ENCODE measurements at places on chromosomes 2 and 18. TPM values are rescaled to one million over a fixed set of nuclear protein-coding genes. Genes with fewer than 3 reads are reported as not detected.

DNA sequence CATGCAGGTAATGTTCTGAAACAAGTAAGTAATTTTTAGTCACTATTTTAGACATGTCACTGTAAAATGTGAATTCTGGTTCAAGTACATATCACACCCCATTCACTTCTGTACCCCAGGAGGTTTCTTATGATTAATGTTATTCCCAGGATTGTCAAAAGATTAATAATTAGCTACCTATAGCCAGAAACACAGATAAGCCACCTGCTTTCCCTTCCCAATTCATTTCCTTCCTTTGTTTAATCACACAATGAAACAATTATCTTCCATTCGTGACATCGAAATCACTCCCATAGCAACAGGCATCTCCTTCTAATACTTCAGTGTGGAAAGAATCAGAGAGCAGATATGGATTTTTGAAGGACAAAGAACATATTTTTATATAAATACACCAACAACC lies 1650.3 kb upstream of the CELF4 start:
- no peaks in the 10 kb centered on the region for H3K27me3 ChIP-seq
- H3K4me1 ChIP-seq, result no peaks in the 10 kb centered on the region

- no peak for DNase-seq
- H3K27ac ChIP-seq, result peak overlapping the region; percentile 29
- peak overlapping the region; percentile 44 for H3K4me3 ChIP-seq
- H3K27me3 ChIP-seq, result no peaks in the 10 kb centered on the region
- peaks cover 38% of the 10 kb centered on the region for H3K4me1 ChIP-seq
Observed at GRCh38 chr2:161138429-161138828, 21.8 kb upstream of the TANK start.

GRCh38 chr2:178333851-178334250 lies 117.1 kb downstream of the PRKRA start:
- H3K27ac ChIP-seq, result no peak overlapping the region
- H3K36me3 ChIP-seq, result no peaks in the 10 kb centered on the region
- no peaks in the 10 kb centered on the region for H3K4me1 ChIP-seq
- no peaks in the 10 kb centered on the region for H3K27me3 ChIP-seq
- H3K4me3 ChIP-seq, result no peak overlapping the region
- DNase-seq, result no peak

GRCh38 chr2:81747481-81748070 lies 1443.0 kb upstream of the LRRTM1 start:
- no peaks in the 10 kb centered on the region for H3K4me1 ChIP-seq
- H3K27me3 ChIP-seq, result no peaks in the 10 kb centered on the region
- no peak overlapping the region for H3K4me3 ChIP-seq
- H3K27ac ChIP-seq, result no peak overlapping the region
- no peak for DNase-seq

Gene SNRPD1
- total RNA-seq, result 165 TPM

- no peaks in the 10 kb centered on the region for H3K27me3 ChIP-seq
- no peak overlapping the region for H3K27ac ChIP-seq
- no peaks in the 10 kb centered on the region for H3K36me3 ChIP-seq
- DNase-seq, result no peak
- no peaks in the 10 kb centered on the region for H3K4me1 ChIP-seq
Observed at GRCh38 chr2:128452024-128452411, 133.3 kb upstream of the HS6ST1 start.

GRCh38 chr2:96427917-96428316 lies 77.2 kb downstream of the NEURL3 start:
- H3K27me3 ChIP-seq, result no peaks in the 10 kb centered on the region
- no peaks in the 10 kb centered on the region for H3K36me3 ChIP-seq
- no peak for DNase-seq
- H3K27ac ChIP-seq, result no peak overlapping the region

DNA sequence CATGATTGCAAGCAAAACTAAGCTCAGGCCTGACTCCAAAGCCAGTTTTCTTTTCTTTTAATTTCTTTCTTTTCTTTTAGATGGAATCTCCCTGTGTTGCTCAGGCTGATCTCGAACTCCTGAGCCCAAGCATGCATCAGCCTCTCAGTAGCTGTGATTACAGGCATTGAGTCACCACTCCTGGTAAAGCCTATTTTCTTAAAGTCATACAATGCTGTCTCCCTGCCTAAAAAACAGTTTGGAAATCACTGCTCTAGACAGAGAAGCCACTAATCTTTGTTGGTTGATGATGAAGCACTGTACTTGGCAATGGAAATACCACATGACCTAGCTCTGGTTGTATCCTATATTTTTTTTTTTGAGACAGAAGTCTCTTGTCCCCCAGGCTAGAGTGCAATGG lies 33.1 kb upstream of the ZNF532 start:
- H3K27ac ChIP-seq, result no peak overlapping the region
- H3K4me3 ChIP-seq, result no peak overlapping the region
- no peaks in the 10 kb centered on the region for H3K4me1 ChIP-seq
- H3K36me3 ChIP-seq, result no peaks in the 10 kb centered on the region
- DNase-seq, result no peak
- no peaks in the 10 kb centered on the region for H3K27me3 ChIP-seq

DNA sequence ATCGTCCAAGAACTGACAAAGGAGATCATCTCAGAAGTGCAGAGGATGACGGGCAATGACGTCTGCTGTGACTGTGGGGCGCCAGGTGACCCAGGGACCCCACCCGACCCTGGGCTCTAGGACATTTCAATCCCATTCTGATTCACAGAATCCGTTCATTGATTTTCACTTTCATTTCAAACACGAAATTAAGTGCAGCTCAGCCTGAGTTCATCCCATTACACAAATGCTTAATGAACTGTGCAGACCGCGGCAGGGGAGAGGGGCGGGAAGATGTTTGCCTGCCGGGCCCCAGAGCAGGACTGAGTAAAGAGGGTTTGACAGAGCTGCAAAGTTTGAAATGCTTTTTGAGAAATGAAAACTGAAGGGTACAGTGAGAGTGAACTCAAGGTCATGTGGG lies 67.1 kb downstream of the ITGB1BP1 start:
- H3K27me3 ChIP-seq, result no peaks in the 10 kb centered on the region
- no peaks in the 10 kb centered on the region for H3K36me3 ChIP-seq

DNA sequence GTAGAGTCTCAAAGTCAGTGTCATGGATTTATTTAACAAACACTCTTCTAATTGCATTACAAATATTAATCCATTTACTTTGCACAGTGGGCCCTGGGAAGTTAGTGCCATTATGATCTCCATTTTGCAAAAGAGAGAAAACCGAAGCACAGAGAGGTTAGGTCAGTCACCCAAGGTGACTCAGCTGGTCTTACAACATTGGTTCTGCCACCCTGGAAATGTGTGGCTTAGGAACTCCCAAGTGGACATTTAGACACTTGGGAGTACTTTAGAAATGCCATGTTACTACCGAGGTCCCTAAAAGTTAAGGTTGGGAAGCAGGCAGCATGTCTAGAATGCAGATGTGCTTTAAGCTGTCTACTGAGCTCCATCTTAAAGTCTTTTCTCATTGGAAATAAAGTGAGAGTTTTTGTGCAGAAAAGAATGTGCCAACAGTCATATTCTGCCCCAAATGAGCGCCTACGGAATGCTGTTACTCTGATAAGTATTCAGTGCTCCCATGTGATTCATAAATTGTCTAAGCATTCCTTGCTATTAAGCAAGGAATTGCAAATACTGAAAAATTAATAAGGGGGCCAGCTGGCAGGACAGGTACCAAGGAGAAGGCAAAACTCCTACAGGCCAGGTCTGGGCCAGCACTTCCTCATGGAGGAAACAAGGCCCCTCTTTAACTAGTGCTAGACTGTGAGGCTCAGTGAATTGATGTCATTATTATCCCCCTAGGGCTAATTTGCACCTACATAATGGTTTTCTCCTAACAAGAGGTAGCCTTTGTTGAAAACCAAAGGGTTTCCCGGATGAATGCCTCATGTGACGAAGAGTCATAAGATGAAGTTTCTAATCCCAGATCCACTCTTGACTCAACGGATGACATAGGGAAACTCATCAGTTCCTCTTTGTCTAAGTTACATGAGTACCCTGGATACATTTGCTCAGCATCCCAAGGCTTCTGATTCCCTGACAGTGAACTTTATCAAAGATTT lies 16.3 kb downstream of the NRP2 start:
- H3K27ac ChIP-seq, result no peak overlapping the region
- H3K36me3 ChIP-seq, result no peaks in the 10 kb centered on the region
- no peak for DNase-seq
- no peaks in the 10 kb centered on the region for H3K27me3 ChIP-seq
- H3K4me3 ChIP-seq, result no peak overlapping the region

DNA sequence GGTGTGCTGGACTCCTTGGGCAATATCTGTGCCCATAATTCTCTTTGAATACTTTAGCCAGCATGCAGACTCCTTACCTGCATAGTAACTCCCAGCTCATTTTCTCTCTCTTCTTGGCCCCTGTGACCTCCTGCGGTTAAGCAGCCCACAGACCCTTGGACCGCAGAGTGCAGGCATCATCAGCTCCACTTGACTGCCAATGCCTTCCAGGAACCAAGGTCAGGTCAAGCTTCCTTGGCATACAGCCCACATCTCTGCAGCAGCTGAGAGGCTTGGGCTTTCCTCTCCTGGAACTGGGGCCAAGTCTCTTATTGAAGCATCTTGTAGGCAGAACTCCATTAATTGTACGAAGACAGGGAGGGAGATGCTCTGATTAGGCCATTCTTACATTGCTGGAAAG lies 130.1 kb upstream of the PIEZO2 start:
- DNase-seq, result no peak
- no peaks in the 10 kb centered on the region for H3K36me3 ChIP-seq
- H3K27ac ChIP-seq, result no peak overlapping the region
- H3K4me3 ChIP-seq, result no peak overlapping the region
- H3K27me3 ChIP-seq, result no peaks in the 10 kb centered on the region

Gene CETN1
- not detected for total RNA-seq

Gene SLC9A2
- total RNA-seq, result not detected

DNA sequence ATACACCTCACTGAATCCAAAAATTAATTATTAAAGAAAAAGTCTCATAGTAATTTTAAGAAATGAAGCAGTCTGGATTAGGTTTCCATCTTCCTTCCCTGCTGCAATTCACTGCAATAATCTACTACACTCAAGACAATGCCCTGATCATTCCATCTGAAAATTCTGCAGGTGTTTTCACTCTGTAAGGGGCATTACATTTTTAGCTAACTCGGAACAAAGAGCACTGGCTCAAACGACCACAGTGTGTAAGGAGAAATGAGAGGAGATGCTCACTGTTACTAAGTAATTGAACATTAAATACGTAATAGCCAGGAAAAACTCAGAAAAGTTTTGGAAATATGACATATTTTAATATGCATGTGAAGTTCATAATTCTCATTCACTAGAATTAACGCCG lies 1.3 kb downstream of the B4GALT6 start:
- peaks cover 12% of the 10 kb centered on the region for H3K27me3 ChIP-seq
- H3K27ac ChIP-seq, result no peak overlapping the region
- H3K4me3 ChIP-seq, result no peak overlapping the region
- H3K36me3 ChIP-seq, result no peaks in the 10 kb centered on the region
- no peaks in the 10 kb centered on the region for H3K4me1 ChIP-seq

Gene THUMPD2
- total RNA-seq, result 15.1 TPM

DNA sequence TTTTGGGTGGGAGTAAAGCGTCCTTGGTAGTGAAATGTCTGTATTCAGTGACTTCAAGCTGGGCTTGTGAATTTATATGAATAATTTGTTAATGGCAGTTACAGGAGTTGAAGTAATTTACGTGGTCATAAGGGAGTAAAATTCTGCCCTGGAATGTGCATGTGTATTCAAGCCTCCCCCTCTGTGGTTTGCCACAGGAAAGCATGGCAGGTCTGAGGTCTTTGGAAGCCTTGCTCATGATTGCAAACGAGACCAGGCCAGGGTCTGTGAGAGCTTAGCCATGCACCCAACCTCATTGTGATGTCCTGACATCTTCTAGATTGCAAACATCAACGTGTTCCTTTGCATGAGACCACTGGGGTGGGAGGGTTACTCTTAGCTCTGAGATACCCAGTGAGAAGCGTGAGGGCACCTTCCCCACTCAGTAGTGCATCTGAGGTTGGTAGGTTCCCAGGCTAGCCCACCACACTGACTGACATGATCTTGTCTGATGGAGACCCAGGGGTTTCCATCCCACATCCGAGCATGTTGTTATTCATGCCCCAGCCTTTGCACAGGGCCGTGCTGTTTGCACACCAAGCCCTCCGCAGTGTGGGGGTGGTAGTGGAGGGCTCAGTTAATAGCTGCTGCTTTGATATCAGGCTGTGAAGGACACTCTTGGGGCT lies 216.5 kb downstream of the KLHL29 start:
- no peak for DNase-seq
- H3K27me3 ChIP-seq, result no peaks in the 10 kb centered on the region
- no peak overlapping the region for H3K4me3 ChIP-seq
- no peak overlapping the region for H3K27ac ChIP-seq
- no peaks in the 10 kb centered on the region for H3K4me1 ChIP-seq

DNA sequence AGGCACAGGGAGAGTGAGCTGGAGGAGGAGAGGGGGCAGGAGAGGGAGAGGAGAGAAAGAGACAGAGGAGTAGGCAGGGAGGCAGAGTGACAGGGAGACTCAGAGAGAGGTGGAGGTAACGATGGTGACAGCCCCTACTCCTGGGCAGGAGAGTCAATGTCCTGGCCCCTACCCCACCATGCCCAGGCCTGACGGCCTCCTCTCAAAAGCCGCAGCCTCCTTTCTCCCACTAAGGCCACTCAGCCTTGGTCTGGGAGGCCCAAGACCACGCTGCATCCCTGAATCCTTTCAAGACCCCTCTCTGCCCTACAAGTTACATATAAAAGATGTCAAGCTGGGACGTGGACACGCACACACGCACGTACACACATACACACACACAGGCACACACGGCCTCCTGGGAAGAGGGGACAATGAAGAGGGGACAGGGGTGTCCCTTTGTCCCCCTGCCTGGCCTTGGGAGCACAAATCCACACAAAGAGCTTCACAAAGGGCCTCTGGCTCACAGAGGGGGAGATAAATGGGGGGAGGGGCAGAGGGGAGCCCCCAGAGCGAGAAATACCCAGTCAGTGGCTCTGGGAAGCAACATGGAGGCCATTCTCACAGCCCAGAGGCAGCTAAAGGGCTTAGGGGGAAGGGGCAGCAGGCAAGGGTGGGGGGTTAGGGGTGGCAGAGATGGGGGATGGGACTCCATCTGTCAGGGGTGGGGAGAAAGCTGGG lies 19.5 kb upstream of the TNS1 start:
- no peak overlapping the region for H3K4me3 ChIP-seq
- no peaks in the 10 kb centered on the region for H3K36me3 ChIP-seq
- H3K4me1 ChIP-seq, result no peaks in the 10 kb centered on the region
- no peaks in the 10 kb centered on the region for H3K27me3 ChIP-seq
- no peak for DNase-seq

Gene CD302
- total RNA-seq, result 0.70 TPM

- peaks cover 4% of the 10 kb centered on the region for H3K27me3 ChIP-seq
- H3K4me1 ChIP-seq, result no peaks in the 10 kb centered on the region
- no peak overlapping the region for H3K27ac ChIP-seq
Observed at GRCh38 chr18:31722369-31722957, 38.1 kb upstream of the B4GALT6 start.

GRCh38 chr2:231573096-231573495 lies 19.6 kb upstream of the TEX44 start:
- no peak for DNase-seq
- H3K4me3 ChIP-seq, result no peak overlapping the region
- no peaks in the 10 kb centered on the region for H3K27me3 ChIP-seq
- no peaks in the 10 kb centered on the region for H3K36me3 ChIP-seq
- no peak overlapping the region for H3K27ac ChIP-seq

All from CD8-positive, alpha-beta memory T cell (primary cell).